GM06990 (cell line): ENCODE measurements at places on chromosomes 12 and 14.

DNA sequence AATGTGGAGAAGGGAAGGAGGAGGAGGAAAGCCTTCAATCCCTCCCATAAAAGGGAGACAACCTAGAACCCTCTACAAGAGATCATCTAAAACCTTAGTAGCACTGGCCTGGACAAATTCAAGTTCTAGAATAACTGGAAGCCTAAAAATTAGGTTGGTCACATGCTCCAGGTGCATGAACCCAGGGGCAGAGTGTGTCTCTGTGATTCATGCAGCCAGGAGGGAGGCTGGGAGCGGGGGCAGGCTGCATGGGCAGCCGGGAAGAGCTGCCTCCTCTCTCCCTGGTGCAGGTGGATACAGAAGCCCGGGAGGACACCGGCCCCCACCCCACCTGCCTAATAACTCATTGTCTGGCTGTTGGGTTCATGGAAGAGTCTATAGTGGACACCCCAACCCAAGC lies 38.6 kb downstream of the CCDC85C start:
- no peak for DNase-seq

GRCh38 chr12:75848431-75848925 lies 183.1 kb downstream of the PHLDA1 start:
- no peak for DNase-seq

- no peak for DNase-seq
Observed at GRCh38 chr14:51539571-51540037, 112.1 kb upstream of the FRMD6 start.

DNA sequence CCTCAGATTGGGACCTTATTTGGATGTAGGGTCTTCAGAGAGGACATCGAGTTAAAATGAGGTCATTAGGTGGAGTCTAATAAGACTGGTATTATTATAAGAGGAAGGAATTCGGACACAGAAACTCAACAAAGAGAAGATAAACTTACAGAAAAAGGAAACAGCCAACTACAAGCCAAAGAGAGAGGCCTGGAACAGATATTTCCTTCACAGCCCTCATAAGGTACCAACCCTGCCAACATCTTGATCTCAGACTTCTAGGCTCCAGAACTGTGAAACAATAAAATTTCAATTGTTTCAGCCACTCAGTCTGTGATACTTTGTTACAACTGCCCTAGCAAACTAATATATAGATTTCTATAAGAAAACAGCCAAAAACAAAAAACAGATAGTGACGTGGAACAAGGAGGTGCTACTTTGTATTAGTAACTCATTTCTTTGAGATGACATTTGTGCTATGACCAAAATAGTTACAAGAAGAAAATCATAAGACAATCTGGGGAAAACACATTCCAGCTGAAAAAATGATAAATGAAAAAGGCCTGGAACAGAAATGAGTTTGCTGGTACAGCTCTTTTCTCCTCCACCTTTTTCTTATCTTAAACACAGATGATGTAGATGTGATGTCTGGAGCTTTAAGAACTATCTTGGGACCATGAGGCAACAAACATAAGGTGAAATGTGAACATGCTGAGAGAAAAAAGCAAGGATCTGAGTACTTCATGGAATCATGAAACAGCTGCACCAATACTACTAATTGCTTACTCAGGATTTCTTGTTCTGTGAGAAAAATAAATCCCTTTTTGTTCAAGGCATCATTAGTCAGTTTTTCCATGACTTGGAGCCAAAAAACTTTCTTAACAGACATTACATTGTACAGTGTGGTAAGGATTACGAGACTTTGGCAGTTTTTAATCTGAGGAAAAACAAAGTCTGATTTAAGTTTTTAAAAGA lies 243.2 kb downstream of the ANO6 start:
- DNase-seq = no peak

DNA sequence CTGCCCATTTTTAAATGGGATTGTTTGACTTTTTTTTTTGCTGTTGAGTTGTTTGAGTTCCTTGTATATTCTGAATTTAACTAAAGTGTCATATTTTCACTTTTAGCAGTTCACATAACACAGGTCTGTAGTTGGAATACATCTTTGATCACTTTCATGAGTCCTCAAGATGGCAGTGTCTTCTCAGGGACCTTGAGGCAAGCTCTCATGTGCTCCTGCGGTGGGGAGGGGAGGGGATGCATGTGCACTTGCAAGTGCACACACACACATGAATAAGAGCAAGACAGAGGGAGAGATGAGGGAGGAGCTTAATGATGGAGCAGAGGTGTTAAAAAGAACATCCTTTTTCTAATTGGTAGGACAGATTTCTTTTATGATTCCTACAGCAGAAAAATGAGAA lies 291.4 kb upstream of the OR4E1 start:
- DNase-seq = no peak

DNA sequence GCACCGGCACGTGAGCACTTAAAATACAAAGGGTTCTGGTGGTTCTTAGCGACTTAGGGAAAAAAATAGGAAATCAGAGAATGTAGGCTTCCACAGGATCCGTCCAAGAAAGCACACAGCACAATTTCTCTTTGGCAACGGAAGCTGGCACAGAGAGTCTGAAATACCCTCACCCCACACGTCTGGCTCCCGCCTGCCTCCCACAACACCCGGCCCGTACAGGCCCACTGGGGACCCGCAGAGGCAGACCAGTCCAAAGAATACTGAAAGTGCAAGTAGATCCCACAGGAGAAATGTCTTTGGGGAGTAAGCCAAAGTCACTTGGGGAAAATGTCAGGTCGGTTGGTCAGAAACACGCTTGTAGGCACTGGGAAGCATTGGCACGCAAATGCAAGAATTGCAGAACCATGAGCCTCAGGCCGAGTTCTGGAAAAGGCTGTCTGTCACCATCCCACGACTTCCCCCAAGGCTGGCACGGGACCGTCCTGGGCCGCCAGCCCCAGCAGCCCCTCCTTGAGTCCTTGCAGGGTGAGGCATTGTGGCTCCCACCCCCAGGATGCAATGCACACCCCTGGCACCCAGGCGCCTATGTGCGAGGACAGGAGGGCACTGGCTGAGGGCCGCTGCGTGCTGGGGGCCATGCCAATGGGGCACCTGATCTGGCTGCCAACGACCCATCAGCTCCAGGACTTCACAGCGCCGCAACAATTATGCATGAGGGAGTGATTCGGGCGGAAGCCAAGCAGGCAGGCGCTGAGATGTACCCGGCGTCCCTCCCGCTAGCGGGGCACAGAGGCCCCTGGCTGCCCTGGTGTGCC lies 29.7 kb downstream of the CHGA start:
- DNase-seq = no peak

DNA sequence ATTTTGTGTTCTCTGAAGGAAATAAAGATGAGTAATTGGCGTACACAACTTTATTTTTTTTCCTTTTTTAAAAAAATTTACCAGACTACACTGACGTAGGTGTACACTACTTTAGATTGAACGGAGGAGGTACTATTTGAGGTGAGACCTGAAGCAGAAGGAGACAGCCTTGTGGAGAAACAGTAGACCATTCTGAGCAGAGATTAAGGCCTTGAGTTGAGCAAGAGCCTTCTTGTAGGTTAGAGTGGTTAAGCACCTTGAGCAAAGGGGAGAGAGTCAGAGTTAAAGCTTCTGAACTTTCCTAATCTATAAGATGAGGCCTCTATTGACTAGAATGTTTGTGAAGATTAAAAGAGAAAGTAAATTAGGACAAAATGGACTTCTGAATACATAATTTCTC lies 2.5 kb downstream of the LEMD3 start:
- DNase-seq = no peak

- no peak for DNase-seq
Observed at GRCh38 chr12:131163189-131163738, 209.6 kb downstream of the ADGRD1 start.

DNA sequence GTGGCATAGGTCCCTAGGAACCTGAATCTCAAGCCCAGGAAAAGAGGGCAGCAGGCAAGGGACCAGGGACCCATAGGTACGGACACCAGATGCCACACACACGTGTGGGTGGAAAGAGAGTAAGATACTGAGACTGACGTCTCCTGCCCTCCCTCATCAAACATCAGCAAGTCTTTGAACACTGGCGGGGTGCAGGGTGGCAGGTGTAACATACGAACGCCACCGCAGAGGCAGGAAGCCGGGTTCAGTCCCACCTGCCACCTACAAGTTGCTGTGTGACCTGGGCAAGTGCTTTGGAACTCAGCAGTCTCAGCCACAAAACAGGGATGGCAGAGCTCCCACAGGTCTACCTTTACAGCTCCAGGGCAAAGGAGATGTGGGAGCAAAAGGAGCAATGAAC lies 11.1 kb downstream of the ACTN1 start:
- DNase-seq = no peak

DNA sequence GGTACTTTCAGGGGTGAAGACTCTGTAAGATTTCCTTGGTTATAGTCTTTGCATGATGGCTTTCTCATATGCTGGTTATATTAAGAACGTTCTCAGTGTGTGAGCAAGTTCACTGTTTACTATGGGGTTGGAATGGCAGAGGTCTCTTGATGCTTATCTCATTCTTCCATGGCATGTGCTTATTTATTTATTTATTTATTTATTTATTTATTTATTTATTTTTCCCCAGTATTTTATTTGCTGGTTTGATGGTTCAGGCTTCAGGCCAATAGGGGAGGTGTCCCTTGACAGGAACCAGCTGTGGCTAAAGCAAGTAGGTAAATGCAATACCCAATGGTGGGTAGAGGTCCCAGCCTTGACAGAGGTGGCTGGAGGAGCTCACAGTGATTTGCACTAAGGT lies 161.3 kb upstream of the GARIN6 start:
- no peak for DNase-seq

DNA sequence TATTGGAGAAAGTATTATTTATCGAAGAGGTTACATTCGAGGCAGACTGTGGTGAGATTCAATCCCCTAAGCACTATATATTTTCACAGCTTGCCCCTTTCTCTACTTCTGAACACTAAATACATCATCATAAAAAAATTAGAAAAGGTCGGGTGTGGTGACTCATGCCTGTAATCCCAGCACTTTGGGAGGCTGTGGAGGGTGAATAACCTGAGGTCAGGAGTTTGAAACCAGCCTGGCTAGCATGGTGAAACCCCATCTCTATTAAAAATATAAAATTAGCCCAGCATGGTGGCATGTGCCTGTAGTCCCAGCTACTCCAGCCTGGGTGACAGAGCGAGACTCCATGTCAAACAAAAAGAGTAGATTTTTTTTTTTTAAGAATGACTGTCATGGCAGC lies 70.6 kb upstream of the MYF6 start:
- no peak for DNase-seq

DNA sequence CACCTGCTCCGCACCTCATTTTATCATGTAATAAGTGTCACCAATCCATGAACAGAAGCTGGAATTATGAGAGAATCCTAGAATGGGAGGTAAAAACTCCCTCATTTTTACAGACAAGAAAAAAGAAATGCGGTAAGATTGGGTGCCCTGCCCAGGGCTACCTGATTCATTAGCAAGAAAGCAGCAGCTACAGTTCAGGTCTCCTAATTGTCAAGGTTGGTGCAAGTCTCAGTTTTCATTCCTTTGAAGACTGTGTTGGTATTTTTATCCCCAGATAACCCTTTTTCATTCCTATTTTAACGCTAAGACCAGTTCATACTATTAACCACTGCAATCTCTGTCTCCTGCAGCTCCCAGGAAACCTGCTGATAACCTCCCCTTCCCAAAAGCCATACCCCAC lies 6.9 kb downstream of the DUSP6 start:
- DNase-seq = no peak

DNA sequence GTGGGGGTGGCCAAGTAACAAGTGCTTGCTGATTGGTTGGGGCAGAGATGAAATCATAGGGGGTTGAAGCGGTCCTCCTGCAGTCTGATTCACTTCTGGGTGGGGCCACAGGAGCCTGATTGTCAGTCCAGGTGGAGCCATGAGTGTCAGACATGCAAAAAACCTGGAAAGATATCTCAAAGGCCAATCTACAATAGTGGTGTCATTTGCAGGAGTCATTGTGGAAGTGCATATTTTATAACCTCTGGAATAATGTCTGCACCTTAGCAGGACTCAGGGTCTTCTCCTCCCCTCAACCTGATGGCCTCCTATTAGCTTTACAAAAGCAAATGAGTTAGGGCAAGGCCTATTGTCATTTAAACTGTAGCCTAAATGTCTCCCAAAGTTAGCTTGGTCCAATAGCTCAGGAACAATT lies 241.4 kb downstream of the NUAK1 start:
- DNase-seq = no peak

GRCh38 chr12:26340649-26341048 lies 145.3 kb downstream of the SSPN start:
- peak; percentile 10 for DNase-seq
